ENCODE measurements at places on chromosomes 2 and 18.

DNA sequence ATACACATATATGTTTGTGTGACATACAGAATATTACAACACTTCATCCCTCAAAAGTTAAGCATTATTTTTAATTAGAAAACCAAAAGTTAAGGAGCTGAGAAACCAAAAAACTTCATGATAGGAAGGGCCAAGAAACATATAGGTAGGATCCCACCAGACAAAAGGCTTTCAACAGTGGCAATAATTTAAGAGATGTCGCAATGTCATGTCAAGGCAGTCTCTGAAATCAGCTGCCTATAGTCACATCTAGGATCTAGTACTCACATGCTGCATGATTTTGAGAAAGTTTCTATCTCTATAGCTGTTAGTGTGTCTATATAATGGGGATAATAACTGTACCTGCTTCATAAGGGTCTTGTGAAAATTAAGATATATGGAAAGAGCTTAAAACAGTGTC, 72.7 kb downstream of the SPIRE1 start:
- no peak for DNase-seq

GRCh38 chr2:230268606-230269243, 43.2 kb downstream of the SP140 start:
- no peak for DNase-seq

DNA sequence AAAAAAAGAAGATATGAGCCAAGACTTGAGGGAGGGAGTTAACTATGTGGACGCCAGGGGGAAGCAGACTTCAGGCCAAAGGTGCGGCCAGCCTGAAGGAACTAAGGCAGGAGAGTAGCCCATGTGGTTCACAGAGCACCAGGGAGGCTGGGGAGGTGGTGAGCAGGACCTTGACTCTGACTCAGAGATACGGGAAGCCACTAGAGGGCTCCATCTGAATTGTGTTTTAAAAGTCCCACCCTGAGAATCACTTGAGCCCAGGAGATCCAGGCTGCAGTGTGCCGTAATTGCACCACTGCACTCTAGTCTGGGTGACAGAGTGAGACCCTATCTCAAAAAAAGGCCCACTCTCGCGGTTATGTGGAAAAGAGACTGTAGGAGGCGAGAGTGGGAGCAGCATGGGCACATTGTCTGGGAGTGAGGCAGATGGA, 12.3 kb downstream of the CEP192 start:
- no peak for DNase-seq

DNA sequence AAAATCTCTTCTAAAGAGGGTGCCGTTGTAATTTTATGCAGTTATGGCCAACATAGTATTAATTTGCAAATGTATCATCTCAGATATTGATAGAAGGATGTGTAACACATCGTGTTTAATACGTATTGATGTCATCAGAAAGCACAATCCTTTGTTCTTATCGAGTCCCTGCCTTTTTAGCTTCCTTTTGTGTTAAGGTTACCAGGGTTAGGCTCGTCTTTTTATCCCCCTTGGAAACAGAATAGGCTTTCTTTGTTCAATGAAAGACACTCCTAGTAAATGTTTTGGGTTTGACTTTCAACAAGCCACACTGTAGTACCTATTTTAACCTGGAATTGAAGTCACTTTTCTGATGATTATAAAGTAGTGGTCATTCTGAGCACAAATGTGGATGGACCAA, 136.2 kb downstream of the WDR7 start:
- DNase-seq, result no peak

- DNase-seq, result no peak
Observed at GRCh38 chr2:70557171-70557838, 3.7 kb upstream of the TGFA start.

DNA sequence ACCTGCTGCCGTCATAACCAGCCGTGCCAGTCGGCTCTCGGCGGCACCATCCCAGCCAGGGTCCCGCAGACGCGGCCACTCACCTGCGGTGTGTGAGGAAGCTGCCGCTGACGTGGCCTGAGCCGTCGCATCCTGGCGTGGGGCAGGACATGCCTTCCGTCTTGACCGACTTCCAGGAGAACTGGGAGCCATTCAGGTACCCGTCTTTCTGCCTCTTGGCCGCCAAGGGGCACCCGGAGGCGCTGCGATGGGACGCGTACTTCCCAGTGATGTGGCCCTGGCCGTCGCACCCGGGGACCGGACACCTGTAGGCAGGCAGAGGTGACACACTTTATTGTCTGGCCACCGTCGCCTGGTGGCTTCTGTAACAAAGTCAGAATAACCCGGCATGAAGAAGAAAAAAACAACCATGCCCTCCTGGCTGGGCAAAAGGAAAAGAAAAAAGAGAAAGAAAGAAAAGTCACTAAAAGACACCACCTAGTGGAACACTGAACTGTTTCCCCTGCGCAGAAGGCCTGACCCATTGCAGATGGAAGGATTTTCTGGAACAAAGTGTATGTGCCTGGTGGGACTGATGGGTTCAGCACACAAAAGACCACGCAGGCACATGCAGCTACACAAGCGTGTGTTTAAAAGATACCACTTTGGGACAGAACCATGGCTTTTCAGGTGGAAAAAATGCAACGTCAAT, 94.9 kb upstream of the PXDN start:
- no peak for DNase-seq

- no peak for DNase-seq
Observed at GRCh38 chr2:61967262-61967661, 61.8 kb downstream of the COMMD1 start.

Data from activated CD8-positive, alpha-beta memory T cell treated with anti-CD3 and anti-CD28 coated beads, Interleukin-2, amount 10 ng/mL, durations not matched to agents 7 days and 5 days (primary cell).